T-helper 9 cell (primary cell): ENCODE measurements at places on chromosomes 11 and 22.

- no peak for DNase-seq
Observed at GRCh38 chr11:112886434-112887370, 74.5 kb upstream of the NCAM1 start.

DNA sequence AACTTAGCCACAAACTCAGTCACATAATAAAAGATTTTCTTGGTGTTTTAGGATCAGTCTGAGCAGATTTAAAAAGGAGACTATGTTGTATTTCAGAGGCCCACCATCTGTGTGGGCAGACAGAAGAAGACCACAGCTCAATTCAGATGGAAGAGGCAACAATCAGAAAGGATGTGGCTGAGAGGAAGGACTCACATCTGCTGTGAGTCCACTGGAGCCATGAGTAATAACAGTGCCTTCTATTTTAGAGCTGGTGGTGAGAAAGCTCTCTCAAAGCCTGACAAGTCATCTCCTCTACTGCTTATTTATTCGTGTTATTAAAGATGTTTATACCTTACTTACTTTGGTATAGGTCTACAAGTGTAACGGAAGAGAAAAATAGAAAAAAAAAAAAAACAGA, 357.2 kb downstream of the OPCML start:
- DNase-seq = no peak

DNA sequence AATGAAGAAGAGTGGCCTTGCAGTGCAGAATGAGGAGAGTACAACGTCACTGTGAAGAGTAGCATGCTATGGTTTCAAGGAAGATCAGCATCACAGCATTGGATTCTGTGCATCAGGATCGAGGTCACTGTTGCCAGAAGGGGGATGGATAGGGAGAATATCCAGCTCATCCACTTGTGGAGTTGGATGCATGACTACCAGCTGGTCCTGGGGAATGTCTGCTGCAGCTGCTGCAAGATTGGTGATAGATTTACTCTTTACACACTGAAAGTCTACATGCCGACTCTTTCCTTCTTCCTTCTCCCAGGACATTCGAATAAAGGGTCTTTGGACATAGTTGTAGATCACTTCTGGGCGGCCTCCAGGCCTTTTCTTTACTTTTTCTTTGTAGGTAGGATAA, 74.3 kb downstream of the BTBD10 start:
- DNase-seq = no peak

DNA sequence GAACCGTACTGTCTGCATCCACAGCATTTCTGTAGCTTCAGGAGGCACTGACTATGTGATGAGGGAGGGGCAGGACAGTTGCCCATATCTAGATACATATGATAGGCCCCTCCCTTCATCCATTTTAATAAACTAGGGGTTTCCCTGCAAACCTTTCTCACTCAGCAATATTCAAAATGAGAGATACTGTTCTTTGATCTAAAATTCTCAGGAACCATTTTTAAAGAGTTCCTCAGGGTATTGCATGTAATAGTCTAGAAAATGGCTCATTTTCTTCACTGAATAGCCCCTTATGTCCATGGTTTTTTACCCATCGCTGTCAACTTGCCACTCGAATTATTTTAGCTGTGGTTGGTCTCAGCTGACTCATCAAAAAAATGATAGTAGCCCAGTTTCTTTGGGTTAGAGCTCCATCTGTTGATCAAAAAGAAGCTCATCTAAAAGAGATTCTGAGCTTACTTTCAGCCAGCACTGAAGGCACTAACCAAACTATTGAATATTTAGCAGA, 37.0 kb upstream of the DNAJB7 start:
- DNase-seq = no peak

DNA sequence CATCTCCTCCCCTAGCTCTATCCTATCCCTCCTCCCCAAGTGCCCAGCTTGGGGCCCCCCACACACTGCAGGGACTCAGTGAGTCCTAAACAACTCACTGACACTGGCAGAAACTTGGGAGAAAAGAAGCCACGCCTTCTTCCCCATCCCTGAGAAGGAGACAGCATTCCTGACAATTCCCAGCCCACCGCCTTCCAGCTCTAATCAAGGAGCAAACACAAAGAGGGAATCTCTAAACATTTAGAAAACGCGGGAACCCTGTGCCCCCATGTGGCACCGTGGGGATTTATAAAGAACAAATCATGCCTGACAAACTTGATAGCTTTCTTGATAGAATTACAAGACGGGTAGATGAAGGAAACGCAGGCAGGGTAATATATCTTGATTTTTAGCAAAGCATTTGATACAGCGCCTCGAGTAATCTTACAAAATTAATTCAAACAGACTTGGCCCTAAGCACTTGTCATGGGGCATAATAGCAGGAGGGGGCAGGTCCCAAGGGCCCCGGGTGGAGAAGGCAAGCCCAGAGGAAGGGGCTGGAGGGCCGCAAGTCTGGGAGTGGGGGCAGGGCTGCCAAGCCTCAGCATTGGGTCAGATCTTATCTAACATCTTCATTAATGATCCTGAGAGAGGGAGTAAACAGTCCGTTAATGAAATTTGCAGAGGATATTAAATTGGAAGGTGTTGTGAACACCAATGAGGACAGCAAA, 4.5 kb downstream of the CHST1 start:
- no peak for DNase-seq

GRCh38 chr11:61473370-61474012, 35.1 kb upstream of the LRRC10B start:
- no peak for DNase-seq

DNA sequence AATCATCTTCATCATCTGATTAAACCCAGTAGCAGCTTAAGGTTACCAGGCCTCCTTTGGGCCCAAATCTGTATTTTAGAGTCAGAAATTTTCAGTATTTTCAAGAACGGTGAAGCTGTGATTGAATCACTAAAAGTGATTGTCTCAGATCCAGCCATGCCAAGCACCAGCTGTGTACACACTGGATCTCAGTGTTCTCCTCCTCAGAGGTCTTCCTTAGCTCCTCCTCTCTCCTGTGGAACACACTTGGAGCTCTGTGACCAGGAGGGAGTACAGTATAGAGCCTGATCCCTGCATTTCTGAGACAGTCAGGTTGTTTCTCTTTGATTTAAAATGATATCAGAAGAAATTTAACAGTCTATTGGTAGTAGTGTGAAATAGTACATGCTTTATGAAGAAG, 401.1 kb downstream of the NTM start:
- DNase-seq = no peak

DNA sequence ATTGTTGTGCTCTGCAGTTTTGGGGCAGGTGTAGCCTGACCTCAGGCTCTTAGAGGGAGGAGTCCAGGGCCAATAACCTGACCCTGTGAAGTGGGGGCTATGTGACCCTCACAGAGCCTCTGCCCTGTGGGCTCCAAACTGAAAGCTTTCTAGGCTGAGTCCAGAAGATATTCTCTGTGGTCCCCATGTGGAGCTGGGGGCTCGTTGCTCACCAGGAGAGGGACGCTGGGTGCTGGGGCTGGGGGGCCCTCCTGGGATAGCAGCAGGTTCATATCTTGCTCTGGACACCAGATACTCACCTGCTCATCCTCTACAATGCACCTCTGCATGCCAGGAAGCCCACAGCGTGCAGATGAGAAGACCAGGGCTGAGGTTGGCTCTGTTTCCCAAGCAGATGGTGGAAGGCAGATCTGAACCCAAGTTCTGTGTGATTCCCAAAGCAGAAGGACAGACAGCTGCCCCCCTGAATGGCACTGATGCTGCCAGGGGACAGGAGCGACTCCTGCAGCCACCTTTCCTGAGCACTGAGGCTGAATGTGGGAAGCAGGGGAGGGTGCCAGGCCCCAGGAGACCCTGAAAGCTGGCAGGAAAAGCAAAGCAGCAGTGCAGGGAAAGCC, 1022.0 kb downstream of the TBC1D22A start:
- DNase-seq = no peak

GRCh38 chr22:40480996-40481395, 110.6 kb downstream of the SGSM3 start:
- DNase-seq = no peak

DNA sequence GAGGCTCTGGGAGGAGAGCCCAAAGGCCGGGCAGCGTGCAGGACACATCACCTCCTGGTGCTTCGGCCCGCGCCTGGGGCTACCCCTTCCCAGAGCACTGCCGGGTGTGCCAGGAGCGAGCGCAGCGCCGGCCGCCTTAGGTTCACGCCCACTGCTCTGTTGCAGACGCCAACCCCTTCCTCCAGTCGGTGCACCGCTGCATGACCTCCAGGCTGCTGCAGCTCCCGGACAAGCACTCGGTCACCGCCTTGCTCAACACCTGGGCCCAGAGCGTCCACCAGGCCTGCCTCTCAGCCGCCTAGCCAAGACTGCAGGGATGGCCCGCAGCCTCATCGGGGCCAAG, 79.0 kb downstream of the MED15 start:
- no peak for DNase-seq

GRCh38 chr11:107043242-107044006, 25.1 kb upstream of the GUCY1A2 start:
- no peak for DNase-seq

DNA sequence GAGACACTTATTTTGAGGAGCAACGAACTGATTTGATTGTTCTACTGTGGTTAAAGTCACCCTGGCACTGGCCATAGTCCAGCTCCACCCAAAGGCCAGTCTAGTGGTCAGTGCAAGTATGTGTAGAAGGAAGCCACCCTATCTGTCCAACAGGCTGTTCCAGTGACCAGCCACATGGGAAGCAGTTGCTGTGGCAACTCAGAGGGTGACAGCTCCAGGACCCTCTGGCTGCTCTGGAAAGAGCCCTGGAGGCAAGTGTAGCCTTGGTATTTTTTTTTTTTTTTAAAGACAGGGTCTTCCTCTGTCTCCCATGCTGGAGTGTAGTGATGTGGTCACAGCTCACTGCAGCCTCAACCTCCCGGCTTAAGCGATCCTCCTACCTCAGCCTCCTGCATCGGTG, 27.8 kb downstream of the LMO1 start:
- no peak for DNase-seq

GRCh38 chr11:74169738-74170458, 904 bp downstream of the C2CD3 start:
- no peak for DNase-seq

- no peak for DNase-seq
Observed at GRCh38 chr22:27597703-27598444, 203.7 kb downstream of the MN1 start.

GRCh38 chr11:47222696-47223095, 7.9 kb downstream of the DDB2 start:
- DNase-seq = no peak

GRCh38 chr11:102589047-102589459, 36.1 kb downstream of the MMP20 start:
- no peak for DNase-seq

- no peak for DNase-seq
Observed at GRCh38 chr11:32309530-32310213, 125.7 kb downstream of the WT1 start.

GRCh38 chr11:85769771-85770170, 41.2 kb downstream of the SYTL2 start:
- no peak for DNase-seq

- peak; percentile 69 for DNase-seq
Observed at GRCh38 chr11:67416416-67417335, 1.2 kb downstream of the CARNS1 start.

DNA sequence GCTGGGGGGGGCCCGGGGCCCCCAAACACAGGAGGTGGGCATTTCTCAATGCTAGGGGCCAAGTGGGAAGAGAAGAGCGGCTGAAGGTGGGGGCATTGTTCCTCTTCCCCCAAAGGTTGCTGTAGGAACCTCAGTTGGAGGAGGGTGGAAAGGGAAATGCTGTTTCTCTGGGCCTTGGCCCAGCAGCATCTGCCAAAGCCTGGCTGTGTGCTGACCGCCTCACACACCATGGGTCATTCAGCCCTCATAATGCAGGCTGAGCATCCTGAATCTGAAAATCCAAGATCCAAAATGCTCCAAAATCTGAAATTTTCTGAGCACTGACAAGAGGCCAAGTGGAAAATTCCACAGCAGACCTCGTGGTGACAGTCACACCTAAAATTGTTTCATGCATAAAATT, 49.0 kb upstream of the BID start:
- DNase-seq = no peak

- DNase-seq = no peak
Observed at GRCh38 chr22:23223569-23224317, 43.4 kb downstream of the BCR start.

- peak; percentile 36 for DNase-seq
Observed at GRCh38 chr11:1573077-1573902, 1.2 kb upstream of the DUSP8 start.

GRCh38 chr11:101552888-101553287, 30.9 kb downstream of the TRPC6 start:
- no peak for DNase-seq
